ENCODE measurements at places on chromosomes 16 and 17. TPM values are rescaled to one million over a fixed set of nuclear protein-coding genes. Genes with fewer than 3 reads are reported as not detected.

OTOP3 gene
- total RNA-seq: not detected

GPR142 gene
- total RNA-seq: not detected

NEUROD2 gene
- 70.3 TPM for total RNA-seq

APOBR gene
- total RNA-seq: not detected

CD19 gene
- total RNA-seq: not detected

CD79B gene
- not detected for total RNA-seq

CMTM1 gene
- total RNA-seq: 2.7 TPM

OR1A1 gene
- not detected for total RNA-seq

Data from occipital lobe (tissue), 3 donors.